ENCODE measurements at places on chromosomes 7 and 10.

DNA sequence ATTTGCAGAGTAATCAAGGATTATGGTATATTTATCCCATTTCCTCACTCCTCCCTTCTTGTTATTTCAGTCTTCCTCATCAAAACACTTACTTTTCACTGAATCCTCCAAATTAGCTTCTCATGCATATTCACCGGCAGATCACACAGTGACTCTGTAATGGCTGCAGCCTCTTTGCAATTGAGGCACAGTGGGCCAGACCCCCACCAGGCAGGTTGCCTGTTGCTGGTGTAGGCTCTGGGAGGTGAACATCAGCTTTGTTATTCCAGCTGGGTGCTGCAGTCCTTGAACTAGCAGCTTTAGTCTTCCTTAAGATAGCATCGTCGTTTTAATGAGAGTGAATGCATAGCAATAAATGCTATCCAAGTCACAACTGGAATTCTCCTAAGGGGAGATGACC, 449.3 kb downstream of the CNTNAP2 start:
- DNase-seq = no peak

- DNase-seq = no peak
Observed at GRCh38 chr10:6558759-6559461, 21.2 kb downstream of the PRKCQ start.

- no peak for DNase-seq
Observed at GRCh38 chr7:28478656-28479055, 66.3 kb downstream of the CREB5 start.

DNA sequence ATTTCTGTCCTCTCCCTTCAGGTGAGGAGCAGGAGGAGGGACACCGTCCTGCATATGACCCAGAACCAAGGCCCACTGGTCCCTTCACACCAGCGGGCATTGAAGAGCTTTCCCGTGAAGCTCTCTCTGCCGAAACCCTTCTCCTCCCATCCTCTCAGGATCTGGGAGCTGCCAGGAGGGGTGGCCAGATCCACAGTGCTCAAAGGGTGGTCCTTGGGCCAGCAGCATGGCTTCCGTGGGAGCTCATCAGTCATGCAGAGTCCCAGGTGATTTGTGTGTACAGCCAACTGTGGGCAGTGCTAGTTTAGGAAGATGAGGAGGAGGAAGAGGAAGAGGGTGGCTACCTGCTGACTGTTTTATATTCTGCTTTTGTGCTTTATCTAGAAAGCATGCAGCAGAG, 28.4 kb downstream of the CNPY1 start:
- no peak for DNase-seq

DNA sequence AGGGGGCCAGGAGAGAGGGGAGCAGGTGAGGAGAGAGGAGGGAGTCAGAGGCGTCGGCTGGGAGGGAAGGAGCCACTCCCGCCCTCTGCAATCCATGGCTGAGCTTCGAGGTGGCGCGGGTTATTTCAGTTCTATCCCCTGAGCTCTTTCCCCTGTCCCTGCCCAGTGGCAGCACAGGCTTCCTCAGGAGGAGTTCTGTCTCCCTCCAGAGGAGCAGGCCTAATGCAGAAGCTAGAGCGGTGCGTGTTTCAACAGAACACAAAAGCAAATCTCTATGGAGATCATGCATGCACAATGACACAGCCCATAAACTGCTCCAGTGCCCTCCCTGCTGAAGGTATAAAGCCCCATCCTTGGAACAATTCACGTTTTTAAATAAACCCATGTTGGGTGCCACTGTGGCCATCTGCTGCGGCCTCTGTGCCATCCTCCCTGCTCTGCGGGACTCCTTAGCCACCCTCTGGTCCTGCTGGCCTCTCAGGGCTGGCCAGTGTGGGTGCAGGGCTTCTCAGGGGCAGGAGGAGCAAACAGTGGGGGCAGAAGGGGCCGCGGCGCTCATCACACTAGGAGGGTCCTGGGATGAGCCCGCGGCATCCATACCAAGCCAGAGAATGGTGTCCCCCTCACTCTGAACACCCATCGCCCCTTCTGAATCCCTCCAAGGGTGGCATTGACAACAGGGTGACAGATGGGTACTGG, 192.6 kb upstream of the LYZL2 start:
- no peak for DNase-seq

DNA sequence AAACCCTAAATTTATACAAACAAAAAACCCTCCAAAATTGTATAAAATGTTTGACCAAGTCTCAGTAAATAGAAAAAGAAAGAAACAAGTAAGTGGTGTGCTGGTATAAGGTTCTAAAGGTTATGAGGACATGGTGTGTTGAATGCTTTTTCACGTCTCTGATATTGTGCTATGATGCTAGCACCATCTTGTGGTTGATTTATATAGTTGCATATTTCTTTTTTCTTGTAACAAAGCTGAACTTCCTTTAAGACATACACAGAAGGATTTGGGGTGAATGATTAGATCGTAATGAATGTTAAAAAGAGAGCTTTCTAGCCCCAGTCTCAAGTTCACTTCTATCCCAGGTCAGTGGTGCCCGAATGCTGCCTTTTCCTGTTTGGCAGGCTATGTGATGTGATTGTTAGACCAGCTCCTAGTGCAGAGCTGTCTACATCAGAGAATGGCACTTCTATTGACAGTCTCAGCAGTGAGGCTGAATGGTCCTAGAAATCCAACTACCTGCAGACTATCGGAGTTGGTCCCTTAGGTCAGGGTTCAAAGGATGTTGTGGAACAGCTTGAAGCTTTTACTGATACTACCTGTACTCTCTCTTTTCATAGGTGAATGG, 25.0 kb downstream of the VTI1A start:
- DNase-seq = peak; percentile 68

DNA sequence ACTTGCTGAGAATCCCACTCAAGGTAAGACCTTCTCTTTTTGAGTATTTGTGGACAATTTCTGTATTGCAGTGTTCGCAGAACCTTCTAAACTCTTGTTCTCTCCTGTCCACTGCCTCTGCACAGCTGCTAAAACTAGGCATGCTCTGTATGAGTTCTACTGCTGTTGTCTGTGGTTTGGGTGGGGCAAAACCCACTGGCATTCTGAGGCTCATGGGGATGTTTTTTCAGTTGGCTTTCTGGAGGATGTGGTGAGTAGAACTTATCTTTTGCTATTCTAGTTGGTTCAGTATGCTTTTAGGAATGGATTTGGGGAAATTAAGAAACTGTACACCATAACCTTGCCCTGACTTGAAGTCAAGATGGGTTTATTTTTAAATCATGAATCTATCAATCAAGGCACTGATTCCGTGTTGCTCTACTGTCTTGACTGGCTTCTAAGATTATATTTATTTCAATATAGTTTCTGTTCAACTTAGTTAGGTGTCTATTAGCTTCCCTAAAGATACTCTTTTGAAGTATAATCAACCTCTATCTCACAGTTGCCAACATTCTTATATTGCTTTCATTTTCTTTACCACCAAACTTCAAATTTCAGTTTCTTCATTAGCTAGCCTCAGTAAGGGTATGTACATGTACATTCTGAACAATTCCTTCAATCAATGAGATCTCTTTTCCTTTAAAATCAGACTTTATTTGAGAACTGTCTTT, 25.0 kb upstream of the C1GALT1 start:
- DNase-seq = no peak

DNA sequence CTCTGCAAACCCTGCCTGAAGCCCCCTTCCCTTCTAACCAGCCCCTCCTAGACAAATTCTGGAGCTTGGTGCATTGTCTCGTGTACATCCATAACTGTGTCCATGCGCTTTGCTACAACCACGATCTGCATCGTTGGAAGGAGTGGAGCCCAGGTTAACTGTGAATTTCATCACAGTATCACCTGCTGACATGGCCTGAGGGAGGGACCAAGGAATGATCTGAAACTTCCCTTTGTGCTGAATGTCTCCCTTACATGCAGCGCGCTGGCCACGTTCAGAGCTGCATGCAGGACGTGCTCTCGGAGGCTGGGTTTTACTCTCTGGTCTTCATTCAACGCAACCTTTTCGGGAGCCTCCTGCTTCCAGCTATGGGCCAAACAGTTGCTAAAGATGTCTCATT, 222.3 kb downstream of the CUX1 start:
- no peak for DNase-seq

DNA sequence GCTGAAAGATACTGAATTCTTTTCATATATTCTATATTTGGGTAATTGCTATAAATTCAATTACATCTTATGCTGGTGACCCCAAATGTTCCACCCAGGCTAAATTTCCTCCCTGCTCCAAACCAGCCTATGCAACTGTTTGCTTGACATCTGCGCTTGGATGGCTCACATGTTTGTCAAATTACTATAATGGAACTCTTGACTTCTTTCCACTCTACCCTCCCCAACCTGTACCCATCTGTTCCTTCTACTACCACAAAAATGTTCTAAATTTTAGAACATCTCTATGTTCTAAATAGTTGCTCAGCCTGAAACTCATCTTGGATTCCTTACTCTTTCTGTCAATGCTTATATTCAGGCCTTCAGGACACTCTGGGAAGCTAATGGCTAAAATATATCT, 249.9 kb upstream of the SMIM30 start:
- no peak for DNase-seq

GRCh38 chr10:62895063-62895462, 78.9 kb upstream of the EGR2 start:
- no peak for DNase-seq

All from T-helper 2 cell (primary cell).